H4 (cell line): ENCODE measurements at places on chromosomes 1 and 21. TPM values are rescaled to one million over a fixed set of nuclear protein-coding genes. Genes with fewer than 3 reads are reported as not detected.

GBP7 gene
- total RNA-seq, result not detected in 2 replicates

MTARC2 gene
- total RNA-seq, result 0.41 TPM in 1 of 2 replicates, not detected in the other

ACTL8 gene
- total RNA-seq, result 0.06 and 0.70 TPM in 2 replicates

MTMR11 gene
- 2.6 and 2.9 TPM in 2 replicates for total RNA-seq

LEPROT gene
- 32.8 and 43.4 TPM in 2 replicates for total RNA-seq

UBE2U gene
- total RNA-seq, result 0.17 TPM in 1 of 2 replicates, not detected in the other

ADAMTS1 gene
- total RNA-seq, result 11.2 and 13.8 TPM in 2 replicates

DNA sequence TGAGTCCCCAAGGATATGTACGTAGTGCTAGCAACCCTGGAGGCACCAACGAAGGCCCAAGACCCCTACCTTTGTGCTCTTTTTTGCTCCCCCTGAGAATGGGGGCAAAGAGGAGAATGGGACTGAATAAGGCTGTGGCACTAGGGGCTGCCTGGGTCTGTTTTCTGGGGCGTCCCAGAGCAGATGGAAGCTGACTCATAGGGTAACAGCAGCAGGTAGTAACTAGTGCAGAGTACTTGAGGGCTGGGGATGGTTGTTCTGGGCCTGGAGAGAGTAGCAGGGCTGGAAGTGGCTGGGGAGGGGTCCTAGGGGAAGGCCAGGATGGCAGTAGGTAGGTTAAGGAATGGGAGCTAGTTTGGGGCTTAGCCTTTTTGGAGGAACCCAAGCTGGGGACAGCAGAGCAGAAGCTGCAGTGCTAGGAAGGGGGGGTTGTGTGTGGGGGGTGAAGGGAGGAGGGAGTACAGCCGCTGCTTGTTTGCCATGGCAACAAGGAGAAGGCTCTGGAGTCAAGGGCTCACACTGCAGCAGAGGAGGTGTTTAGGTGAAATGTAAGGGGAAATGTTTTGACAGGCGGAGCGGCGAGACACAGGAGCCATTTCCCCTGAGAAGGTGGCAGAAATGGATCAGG, 1.8 kb downstream of the NCDN start:
- no peak for DNase-seq

- DNase-seq, result no peak
These were observed 31.0 kb downstream of the FOXD2 start for GRCh38 chr1:47468709-47469389.

DNA sequence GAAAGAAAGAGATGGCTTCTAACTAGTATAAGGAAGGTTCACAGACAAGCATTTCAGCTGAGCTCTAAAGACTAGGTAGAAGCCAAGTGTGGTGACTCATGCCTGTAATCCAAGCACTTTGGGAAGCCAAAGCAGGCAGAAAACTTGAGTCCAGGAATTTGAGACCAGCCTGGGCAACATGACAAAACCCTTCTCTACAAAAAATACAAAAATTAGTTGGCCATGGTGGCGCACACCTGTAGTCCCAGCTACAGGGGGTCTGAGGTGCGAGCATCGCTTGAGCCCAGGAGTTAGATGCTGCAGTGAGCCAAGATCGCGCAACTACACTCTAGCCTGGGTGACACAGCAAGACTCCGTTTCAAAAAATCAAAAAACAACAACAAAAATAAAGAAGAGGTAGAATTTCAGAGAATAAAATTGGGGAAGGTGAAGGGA, 27.8 kb downstream of the FBXO42 start:
- DNase-seq, result peak; percentile 64

- DNase-seq, result no peak
These were observed 11.7 kb downstream of the SELL start for GRCh38 chr1:169699707-169700106.

DNA sequence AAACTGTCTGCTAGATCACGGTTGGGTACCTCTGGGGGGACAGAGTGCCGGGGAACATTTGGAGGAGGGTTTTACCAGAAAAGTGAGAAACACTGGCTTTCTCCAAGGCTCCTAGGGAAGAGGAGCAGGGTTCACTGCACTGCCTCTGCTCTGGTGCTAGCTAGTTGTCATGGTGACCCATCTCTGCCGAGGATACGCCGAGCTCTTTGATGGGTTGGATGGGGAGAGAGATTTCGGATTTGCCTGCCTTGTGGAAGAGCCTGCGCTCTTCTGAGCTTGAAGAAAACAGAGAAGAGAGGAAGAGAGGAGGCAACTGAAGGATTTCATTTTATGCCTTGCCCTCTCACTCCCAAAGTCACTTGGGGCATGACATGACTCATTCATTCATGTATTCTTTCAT, 92.1 kb downstream of the NAV1 start:
- DNase-seq, result no peak

GRCh38 chr1:46612937-46613660, 3.5 kb downstream of the MOB3C start:
- no peak for DNase-seq

DNA sequence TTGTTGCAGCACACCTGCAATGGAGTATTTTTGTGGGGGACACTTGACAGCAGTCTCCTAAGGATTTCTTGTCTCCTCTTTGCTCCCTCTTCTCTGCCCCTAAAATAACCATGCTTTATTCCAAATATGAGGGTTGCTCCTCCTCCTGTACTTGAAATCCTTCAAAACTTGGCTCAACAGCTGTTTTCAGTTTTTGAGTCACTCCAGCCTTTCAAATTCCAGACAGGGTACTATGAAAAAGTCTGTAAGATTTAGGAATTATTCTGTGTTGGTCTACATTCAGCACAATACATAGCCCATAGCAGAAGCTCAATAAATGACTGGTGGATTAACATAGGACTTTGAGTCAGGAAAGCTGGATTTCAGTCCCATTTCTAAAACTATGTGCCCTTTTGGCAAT, 5.5 kb downstream of the AP4B1 start:
- DNase-seq, result no peak

- no peak for DNase-seq
These were observed 25.9 kb downstream of the FGGY start for GRCh38 chr1:59322814-59323213.

DNA sequence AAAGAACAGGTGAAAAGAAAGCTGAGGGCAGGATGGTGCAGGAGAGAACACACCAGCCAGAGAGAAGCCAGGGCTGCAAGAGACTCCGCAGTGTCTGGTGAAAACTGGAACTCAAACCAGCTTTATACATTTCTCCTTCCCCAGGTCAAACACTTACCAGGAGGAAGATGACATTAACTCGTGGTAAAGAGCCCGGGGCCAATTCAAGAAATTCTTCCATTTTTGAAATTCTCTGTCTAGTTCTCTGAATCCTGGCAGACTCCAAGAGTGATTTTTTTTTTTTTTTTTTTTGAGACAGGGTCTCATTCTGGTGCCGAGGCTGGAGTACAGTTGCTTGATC, 25.8 kb upstream of the SIPA1L2 start:
- no peak for DNase-seq

GRCh38 chr21:45324489-45325205, 37.0 kb upstream of the POFUT2 start:
- no peak for DNase-seq

GRCh38 chr21:25528515-25528914, 78.8 kb downstream of the MRPL39 start:
- no peak for DNase-seq

- DNase-seq, result no peak
These were observed 79.2 kb downstream of the ATP5PO start for GRCh38 chr21:33836408-33836807.

GRCh38 chr1:22606161-22606560, 30.3 kb upstream of the C1QA start:
- no peak for DNase-seq
